GM12865 (cell line): ENCODE measurements at places on chromosomes 6 and 20.

GRCh38 chr6:108720827-108721226 lies 127.4 kb upstream of the ARMC2 start:
- no peak for DNase-seq

GRCh38 chr6:64050590-64050989 lies 415.0 kb downstream of the PHF3 start:
- DNase-seq, result no peak

DNA sequence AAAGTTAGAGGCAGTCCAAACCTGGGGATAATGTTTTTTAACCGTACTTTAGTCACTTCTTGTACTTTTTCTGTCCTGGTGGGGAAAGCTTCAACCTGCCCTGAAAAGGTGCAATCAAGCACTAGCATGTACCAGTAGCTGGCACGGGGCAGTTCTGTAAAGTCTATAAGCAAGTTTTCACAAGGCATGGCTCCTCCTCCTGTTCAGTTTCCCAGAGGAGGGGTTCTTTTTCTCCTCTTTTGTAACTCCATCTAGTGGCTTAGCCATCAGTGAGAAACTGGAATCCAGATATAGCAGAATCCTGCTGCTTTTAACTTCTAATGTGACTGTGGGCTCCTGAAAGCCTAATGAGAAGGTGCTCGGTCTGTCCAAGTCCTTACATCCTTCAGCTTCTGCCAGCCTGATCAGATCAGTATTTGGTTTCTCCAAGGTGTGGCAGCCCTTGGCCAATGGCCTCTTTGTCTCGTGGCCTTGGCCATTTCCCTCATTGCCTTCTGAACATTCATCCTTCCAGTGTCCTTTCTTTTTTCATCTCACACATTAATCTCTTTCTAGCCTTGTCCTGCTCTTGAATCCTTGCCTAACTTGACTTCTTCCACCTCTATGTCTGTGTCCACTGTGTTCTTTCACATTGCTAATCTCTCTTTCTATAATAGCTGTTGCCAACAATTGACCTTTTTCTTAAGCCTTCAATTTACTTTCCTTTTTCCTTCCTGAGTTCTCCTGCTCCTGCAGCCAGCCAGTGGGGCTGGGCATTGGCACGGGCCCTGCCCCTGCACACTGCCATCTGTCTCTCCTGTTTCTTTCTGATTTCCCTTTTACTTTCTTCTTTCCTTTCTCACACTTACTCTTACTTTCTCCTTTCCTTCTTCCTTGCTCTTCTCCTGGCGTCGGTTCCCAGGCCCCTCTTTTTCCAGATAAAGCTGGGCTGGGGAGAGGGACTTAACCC lies 222.0 kb upstream of the SYNCRIP start:
- no peak for DNase-seq

DNA sequence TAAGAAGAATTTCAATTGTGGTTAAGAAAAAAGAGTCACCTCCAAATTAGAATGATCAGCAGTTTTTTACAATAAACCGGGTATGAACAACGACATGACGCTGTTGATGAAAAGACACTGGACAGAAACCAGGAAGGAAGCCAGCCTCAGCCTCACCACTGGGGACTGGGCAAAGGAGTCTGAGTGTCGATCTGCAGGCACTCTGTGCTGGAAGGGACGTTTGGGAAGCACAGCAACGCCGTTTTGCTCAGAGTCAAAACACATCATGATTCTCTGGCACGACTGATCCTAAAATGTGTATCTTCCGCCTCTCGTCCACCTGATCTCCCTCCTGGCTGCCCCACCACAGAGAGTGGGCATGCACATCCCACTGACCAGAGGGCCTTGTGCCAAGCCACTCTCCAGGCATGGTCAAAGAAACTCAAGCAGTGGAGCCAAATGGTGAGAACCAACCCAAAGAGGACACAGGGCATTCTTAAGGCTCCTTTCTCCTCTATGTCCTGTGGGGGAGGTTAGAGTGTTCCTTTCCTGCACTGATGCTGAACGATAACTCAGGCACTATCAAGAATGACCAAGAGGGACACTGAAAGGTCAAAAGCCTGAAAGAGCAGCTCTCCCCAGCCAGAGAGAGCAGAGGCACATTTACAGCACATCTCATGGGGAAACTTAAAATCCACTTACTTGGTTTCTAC lies 68.8 kb downstream of the AGPAT4 start:
- DNase-seq, result no peak

DNA sequence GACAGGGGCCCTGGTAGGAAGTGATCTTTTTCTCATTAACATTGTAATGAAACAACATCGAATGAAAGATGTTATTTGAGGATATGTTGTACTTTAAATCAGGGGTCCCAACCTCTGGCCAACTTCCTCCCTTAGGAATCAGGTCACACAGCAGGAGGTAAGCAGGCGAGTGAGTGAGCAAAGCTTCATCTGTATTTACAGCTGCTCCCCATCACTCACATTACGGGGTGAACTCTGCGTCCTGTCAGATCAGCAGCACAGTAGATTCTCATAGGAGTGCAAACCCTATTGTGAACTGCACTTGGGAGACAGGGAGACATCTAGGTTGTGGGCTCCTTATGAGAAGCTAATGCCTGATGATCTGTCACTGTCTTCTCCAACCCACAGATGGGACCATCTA lies 19.9 kb downstream of the EPM2A start:
- DNase-seq, result no peak

DNA sequence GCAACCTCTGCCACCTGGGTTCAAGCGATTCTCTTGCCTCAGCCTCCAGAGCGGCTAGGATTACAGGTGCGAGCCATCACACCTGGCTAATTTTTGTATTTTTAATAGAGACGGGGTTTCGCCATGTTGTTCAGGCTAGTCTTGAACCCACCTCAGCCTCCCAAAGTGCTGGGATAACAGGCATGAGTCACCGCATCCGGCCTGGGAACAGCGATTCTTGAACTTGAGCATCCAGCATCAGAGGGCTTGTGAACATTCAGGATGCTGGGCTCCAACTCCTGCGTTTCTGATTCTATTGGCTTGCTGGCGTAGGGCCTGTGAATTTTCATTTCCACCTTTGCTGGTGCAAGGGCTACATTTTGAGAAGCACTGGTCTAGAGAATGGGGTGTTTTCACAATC lies 24.5 kb upstream of the PIM1 start:
- no peak for DNase-seq

GRCh38 chr6:154373971-154374370 lies 17.4 kb upstream of the IPCEF1 start:
- DNase-seq, result no peak

- peak; percentile 60 for DNase-seq
These were observed 193.8 kb upstream of the PRSS16 start for GRCh38 chr6:27053738-27054137.

DNA sequence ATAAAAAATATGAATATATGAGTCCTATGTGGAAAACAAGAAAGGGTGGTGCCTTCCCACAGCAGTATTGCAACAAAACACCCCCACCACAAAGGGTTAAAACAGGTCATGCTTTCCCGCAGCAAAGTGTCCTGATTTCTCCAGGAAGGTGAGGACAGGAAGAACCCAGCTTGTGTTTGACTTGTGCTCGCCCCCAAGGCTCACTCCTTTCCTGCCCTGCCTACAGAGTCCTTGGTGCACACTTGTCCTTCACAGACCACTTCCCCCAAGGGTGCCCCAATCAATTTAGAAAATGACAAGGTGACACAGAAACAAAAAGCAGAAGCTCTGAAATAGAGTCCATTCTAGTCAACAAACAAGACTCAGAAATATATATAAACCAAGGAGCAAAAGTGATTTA lies 237.4 kb downstream of the PTPRK start:
- no peak for DNase-seq

DNA sequence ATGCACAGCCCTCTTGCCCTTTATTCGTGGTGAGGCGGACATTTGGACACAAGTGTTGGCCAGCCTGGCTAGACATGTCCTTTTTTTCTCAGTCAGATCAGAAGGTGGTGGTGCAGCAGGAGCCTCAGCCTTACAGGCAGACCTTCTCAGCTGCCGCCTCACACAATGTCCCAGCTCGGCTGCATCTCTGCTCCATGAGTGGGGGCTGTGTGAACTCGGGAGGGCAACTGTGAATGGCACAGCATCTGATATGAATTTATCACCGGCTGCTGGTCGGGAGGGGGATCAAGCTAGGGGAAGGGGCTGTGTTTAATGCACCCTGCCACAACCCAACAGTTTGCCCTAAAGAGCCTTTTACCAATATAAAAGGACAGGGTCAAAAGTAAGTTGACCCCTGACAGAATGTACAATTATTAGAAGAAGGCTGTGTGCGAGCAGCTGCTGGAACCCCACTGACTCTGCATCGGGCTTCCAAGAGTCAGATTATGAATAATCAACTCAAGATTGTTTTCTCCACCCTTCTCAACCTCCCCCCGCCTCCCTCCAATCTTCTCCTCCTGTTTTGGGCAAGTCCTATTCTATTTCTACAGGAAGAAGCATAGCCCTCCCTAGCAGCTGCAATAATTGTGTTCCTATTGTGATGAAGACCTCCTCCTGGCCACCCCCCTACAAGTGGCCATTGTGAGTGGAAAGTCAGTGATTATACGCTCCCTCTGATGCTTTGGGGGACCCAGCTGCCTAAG lies 245.2 kb downstream of the PKHD1 start:
- DNase-seq, result no peak

DNA sequence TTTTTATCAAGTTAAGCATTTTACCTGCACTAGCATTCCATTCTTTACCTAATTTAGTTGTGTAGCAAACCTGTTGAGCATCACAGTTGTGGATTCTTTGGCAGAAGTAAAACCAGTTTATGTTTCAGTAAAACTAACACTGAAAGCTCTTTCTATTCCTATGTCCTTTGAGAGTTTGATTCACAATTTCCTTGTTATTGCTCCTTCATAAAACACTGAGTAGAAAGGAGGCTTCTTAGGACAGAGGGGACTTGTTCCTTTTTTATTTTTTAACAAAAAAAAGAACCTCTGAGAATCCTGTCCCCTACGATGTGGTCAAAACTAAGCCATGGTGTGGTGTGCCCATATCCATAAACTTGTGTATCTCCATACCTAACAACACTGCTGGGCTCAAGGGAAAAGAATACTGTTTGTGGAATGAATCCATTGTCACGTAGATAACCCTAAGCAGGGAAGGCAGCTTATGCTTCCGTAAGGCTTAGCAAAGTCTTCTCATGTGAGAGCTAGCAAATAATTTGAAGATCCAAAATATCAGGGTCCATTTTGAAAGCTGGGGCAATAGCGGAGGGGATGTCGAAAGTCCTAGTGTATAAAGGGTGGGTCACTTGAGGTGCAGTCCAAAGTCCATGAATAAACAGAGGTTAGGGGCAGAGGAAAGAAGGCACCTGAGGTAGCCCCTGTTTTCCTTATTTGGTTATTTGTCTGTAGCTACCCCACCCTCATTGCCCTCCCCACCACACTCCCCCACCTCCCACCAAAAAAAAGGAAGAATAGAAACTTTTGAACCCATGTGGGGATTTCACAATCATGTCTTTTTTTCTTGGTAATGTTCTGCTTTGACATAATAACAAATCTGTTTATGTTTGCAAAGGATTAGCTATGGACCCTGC lies 71.0 kb downstream of the PLAGL1 start:
- DNase-seq, result no peak

DNA sequence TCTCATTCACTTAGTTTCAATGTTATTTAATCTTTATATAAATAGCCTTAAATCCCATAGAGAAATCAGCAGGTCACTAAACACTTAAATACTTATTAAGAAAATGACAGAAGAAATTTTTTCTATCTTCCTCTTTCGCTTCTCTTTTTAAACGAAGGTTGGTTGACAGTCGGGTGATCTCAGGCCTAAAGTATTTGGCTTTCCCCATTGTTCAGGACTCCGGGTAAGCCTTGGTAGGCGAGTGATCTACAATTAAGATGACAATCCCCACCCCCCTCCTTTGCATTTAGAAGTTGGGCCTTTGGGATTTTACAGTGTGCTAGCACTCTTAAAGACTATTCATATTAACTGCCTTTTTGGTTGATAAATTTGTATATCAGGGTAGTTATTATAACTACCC lies 19.7 kb upstream of the UTRN start:
- DNase-seq, result peak; percentile 45

DNA sequence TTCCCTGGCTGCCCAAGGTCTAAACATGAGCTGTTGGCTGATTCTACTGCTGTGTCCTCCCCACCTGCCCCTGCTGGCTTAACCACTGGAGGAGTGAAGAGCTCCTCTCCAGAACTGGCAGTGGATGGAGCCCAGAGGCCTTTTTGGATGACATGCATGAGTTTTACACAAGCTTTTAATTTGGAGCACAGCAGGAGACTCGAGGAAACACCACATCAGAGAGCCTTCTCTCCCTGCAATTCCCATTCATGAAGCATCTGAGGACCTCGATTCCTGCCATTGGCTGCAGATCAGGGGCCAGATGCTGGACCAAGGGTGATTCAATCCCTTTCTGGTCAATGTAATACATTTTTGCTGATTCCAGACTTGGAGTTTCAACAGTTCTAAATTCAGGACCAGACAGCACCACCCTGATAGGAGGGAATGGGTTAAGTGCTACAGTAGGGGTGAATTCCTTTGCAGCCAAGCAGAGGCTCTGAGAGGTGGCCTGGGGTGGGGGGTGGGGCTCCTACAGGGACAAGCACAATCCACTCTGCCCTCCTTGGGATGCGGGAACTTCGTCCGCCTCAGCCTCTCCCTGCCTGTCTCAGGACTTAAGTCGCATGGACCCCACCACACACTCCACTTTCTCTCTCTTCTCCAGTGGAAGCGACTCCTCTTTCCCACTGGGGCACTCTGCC lies 599 bp upstream of the PSORS1C1 start:
- no peak for DNase-seq

DNA sequence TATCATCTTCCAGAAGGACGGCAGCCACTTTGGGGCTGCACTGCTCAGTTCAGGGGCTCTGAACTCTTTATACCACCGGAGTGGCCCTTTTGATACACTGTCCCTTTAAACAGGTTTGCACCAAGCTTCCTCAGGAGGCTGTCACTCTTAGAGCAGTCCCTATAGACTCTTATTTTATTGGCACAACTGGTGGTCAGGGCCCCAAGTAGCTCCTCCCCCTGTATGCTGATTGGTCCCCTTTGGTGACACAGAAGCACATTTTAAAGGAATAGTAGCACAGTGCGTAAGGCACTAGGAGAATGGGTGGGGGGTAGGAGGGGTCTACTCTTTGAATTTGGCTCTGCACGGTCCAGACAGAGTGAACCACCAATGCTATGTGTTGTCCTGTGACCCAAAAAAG lies 122.6 kb upstream of the MLN start:
- DNase-seq, result peak; percentile 40

- DNase-seq, result peak; percentile 40
These were observed 244.8 kb upstream of the TENT5A start for GRCh38 chr6:81997090-81997926.

DNA sequence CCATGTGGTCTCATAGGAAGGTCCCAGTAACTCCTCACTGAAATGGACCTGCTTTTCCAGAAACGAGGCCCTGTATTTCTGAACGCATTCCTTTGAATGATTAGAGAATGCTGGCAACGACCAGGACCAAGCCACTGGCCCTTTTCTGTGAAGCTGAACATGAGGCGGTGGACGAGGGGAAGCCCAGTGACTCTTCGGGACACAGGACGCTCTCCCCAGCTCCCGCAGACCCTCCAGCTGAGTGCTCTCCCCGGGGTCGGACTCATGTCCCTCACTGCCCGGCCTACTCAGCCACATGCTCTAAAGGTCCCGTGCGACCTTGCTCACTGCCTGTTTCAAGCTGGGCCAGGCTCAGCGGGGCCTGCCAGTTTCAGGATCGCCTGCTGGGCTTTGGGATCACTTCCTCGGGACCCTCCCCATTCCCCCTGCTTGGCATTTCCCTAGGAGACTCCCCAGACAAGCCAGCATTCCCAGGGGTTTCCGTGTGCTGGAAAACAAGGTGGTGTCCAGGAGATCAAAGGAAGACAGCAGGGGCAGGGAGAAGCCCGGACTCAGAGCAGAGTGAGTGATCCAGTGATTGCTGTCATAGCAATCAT lies 2.6 kb upstream of the CST9 start:
- DNase-seq, result no peak
